ENCODE measurements at places on chromosomes 2 and 18.

DNA sequence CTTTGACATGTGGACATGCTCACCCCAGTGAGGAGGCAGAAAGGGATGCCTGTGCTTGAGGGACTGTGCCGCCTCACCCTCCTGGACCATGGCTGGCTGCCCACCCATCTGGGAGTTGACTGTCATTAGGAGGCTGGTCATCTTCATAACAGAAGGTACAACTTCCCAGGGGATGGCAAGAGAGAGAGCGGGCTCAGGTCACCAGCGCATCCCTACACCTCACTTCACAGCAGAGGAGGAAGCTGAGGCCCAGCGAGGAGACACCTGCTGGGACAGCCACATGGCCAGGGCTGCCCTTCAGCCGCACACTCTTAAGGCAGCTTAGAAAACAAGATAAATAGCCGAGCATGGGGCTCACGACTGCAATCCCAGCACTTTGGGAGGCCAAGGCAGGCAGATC lies 59.4 kb downstream of the ADCY3 start:
- no peak for DNase-seq

GRCh38 chr18:79746730-79747129 lies 51.0 kb upstream of the KCNG2 start:
- no peak for DNase-seq

- no peak for DNase-seq
These were observed 42.0 kb downstream of the ZEB2 start for GRCh38 chr2:144477957-144478311.

DNA sequence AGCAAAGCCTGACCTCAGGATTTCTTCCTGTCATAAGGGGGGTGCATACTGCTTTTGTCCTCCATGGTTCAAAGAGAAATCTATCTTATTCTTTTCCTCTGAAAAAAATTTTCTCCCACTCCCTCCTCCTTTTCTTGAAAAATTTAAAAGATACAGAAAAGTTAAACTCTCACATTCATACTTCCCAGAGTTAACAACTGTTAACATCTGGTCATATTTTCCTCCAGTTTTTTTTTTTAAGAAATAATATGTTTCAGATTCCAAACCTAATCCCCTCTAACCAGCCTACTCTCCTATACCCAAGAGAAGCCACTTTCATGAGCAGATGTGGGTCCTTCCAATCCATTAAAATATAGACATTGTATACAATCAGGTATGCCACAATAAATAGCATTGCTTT lies 378.9 kb upstream of the HNRNPA3 start:
- no peak for DNase-seq

- DNase-seq, result no peak
These were observed 230.1 kb downstream of the GPD2 start for GRCh38 chr2:156666130-156666785.

- DNase-seq, result no peak
These were observed 259.6 kb upstream of the UBE2E3 start for GRCh38 chr2:180720829-180721228.

DNA sequence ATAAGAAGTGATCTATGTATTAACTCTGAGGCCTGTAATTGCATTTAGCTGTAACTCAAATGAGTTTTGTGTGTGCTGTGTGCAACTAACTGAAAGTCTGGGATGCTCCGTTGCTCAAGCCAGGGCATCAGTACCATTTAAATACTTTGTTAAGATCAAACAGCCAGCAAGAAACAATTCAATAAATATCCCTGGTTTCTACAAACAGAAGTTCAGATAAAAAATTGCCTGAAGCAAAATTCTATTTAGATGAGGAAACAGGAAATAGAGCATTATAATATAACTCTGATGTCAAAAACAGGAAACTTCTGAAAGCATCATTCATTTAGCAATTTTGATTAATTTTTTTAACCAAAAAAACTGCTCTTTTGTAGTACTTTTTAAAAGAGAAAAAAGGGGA lies 18.9 kb upstream of the SLC38A11 start:
- no peak for DNase-seq

DNA sequence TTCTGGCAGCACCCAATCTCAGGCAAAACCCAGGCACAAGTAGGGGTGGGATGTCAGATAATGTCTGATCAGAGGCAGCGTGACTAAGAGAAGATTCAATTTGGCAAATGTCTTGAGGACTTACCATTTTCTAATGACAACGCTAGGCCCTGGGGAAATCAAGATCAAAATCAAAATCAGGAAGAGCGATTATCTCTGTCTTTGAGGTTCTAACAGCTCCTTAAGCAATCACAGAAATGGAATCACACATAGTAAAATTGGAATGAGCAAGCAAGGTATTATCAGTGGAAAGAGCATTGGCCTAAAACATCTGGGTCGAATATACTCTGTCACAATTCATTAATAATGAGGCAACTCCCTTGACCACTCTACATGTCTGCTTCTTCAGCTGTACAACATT lies 8.6 kb upstream of the SERPINB2 start:
- DNase-seq, result no peak

DNA sequence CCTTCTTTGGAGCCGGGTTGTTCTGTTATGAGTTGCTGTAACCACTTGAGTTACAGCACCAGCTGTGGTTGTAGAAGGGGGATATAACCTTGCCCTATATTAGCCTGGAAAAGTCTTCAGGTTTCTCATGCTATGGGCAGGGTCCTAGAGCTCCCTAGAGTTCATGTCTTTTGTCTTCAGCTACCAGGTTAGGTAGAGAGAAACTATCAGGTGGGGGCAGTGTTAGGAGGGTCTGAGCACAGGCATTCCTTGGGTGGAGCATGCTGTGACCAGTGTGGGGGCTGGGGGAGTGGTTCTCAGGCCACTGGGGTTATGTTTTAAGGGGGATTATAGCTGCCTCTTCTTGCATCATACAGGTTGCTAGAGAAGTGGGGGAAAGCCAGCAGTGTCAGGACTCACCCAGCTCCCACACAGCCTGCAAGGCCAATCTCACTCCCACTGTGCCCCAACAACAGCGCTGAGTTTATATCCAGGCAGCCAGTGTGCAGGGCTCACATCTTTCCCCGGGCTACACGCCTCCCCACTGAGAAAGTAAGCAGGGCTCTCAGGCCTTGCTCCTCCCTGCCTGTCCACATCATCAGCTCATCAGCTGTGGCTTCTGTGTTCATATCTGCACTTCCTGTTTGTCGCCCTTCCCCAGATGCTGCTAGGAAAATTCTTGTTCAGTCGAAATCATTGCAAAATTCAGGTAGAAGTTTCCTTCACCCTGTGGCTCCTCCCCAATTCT lies 133.8 kb upstream of the NRXN1 start:
- DNase-seq, result no peak

GRCh38 chr18:38250971-38251370 lies 685.4 kb upstream of the CELF4 start:
- DNase-seq, result no peak

- DNase-seq, result no peak
These were observed 899 bp upstream of the PELI1 start for GRCh38 chr2:64145119-64145518.

- DNase-seq, result no peak
These were observed 18.0 kb downstream of the MBP start for GRCh38 chr18:77114415-77115191.

DNA sequence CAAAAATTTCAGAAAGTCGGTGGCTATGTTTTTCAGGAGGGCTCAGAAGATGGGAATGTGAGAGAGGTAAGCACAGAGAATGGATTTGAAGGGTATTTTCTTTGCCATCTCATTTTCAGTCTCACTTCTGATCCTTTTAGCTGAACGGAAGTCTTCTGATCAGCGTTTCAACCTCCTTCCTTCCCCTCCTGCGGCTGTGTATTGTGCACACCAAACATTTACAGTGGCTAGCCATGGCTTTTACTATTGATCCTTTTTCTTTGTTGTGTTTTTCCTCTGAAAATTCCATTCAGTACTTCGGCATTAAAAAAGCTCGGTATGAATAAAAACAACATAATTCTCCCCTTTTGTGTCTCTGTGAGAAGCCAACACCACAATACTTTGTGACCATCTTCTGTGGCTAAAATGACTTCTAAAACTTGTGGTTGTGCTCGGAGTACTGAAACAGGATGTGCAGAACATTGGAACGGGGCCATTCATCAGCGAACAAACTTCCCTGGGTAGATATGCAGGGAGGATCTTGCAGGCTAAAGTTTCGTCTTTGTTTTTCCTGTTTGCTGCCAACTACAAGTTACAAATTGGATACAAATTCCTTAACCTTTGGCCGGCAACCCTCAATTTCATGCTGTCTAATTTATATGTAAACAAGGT lies 260.8 kb upstream of the FAM98A start:
- DNase-seq, result no peak

DNA sequence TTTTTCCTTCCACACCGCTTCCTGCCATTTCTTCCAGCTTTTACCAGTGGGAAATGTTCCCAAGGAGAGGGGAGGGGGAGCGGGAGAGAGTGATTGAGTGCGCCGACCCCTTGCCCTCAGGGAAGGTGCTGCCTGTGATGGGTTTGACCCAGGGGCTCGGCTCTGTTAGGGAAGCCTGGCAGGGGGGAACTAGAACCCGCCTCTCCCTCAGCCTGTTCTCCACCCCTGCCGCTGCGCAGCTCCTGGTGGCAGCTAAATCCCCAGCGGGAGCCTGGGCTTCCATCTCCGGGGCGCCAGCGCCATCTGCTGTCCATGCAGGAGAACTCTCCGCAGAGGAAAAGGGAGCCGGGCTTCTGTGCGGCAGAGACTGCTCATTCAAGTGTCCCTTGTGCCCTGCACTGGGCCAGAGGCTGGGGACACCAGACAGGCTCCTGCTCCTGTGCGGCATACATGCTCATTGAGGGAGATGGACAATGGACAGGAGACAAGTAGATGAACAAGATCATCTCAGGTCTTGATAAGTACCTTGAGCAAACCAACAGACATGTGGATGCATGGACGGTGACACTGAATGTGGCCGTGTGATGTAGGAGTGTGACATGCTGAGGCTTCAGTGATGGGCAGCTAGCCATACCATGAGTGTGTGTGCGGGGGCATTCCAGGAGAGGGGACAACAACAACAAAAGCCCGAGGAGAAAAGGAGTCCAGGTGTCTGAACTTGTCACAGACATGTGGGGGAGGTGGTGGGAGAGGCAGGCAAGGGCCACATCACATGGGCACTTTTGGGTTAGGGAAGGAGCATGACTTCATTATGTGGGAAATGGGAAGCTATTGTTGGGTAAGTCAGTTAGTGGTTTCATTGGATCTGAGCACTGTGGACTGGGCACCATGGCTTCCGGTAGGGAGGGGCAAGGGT lies 13.3 kb downstream of the CHPF start:
- DNase-seq, result peak; percentile 8

DNA sequence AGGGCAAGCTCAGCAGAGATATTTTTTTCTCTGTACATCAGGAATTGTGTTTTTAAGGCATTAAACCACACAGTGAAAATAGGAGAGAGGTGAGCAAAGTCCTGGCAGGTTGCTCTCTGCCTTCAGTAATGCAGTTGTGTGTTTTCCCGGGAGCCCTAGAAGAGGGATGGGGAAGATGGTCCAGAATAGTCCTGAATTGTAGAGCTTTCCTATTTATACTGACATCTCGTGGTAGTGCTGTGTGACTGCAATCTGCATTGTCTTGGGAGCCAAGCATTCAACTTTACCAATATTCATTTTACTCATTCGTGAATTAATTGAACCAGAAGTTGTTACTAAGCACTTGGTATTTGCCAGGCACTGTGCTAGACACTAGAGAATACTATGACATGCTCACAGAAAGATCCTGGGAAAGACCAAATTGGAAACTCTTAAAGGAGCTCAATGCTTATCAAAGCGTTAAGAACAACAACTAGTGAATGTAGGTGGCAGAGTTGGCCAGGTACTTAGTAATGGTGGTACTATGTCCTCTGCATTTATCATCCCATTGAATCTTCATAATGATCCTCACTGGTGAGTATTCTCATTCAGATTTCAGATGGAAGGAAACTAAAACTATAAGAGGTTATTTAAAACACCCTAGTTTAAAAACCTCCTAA lies 214.6 kb downstream of the TRIB2 start:
- DNase-seq, result no peak

DNA sequence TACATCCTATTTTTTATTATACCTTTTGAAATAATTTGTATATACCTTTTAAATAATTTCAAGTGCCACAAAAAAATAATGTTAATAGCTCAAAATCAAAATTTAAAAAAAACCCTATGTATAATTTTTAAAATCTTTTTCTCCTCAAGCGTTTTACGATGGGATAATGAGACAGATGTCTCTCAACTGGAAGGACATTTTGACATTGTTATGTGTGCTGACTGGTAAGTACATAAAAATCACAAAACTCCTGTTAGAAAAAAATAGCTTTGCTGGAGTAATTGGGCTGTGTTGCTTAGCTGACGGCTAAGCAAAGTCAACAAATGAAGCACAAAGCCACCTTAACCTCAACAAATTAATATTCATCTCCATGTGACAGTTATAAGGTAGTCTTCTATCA lies 198.0 kb upstream of the SIX3 start:
- DNase-seq, result no peak

GRCh38 chr18:22676423-22676822 lies 256.7 kb upstream of the RBBP8 start:
- DNase-seq, result no peak

GRCh38 chr2:71113843-71114242 lies 16.2 kb downstream of the MCEE start:
- no peak for DNase-seq

GRCh38 chr2:128384956-128385355 lies 66.3 kb upstream of the HS6ST1 start:
- DNase-seq, result no peak

- no peak for DNase-seq
These were observed 33.6 kb downstream of the PLCL1 start for GRCh38 chr2:197838036-197838435.

- DNase-seq, result no peak
These were observed 230.1 kb downstream of the ANAPC1 start for GRCh38 chr2:111653913-111654312.

Measured in cerebellar nuclear complex (tissue), 1 donor.